NCI-H2029 treated with DMSO at 0.1 percent for 48 hours (cell line): ENCODE measurements at places on chromosomes 1 and 21.
A peak's percentile ranks its signal among the peaks of the same experiment; 100 is the strongest.

GRCh38 chr1:175353066-175353465 is 160.5 kb upstream of the KIAA0040 start:
- no peak for DNase-seq

DNA sequence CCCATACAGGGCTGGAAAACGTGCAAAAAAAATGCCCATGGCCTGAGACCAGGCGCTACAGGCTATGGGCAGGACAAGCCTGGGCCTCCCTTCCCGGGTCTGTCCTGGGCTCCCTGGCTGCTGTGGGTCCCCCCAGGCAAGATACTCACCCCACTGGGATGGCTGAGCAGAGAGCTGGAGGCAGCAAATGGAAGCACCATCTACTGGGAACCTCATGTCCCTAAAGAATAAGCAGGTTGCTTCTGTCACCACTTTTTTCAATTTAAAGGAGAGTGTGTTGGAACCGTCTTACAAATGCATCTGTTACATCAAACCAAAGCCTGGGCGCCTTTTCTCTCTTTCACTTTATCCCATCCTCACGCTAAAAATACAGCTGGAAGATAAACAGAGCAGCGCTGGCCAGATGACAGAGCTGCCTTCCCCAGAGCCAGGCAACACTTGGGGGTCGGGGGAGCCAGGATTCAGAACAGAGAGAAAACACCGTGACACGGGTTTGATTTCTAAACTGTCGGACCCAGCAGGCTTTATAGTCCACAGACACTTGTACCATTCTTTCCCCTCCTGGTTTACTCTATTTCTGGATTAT is 262.1 kb upstream of the VAMP3 start:
- DNase-seq = no peak

- peak; percentile 84 for DNase-seq
These were observed 14.9 kb downstream of the PDIK1L start for GRCh38 chr1:26126321-26127084.

DNA sequence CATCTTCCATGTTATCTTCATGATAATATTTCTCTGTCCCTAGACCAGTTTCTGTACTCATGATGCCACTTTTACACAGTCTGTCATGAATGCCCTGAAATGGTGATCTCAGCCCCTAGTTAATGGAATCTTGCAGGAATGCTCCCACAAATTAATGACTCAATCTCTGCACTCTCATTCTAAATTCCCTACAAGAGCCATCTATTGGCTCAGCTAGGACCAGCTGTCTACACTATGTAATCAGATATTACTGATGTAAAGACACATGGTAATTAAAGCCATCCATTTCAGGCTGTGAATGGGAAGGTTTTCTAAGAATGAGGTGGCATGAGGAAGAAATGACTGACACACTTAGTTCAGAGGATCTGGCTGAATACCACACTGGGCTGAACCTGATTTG is 199.1 kb upstream of the KCND3 start:
- DNase-seq = no peak

DNA sequence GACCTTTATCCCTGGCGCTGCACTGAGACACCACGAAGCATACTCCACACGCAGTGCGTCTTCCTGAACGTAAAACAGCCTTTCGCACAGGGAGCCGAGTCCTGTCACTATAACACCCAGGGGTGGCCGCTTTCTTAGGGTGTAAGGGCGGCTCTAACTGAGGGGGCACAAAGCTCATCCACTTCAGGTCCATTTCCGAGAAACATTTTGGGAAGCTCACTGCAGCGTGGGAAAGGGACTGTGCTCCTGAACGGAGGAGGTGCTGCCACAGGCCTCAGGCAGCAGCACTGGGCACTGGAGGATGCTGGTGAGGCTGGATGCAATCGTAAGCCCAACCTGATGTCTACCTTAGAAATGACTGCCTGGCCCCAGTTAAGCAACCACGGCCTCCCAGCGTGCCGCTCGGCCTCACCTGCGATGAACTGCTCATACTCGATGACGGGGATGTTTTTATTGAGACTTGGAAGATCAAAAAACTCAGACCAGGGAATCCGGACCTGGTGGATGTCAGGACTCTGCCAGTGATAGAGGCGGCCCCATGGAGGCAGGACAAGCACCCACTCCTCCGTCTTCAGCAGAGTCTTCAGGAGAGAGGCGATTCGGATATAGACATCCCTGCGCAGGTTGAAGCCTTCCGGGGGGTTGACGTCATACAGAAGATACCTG is 2.3 kb downstream of the POFUT2 start:
- no peak for DNase-seq

DNA sequence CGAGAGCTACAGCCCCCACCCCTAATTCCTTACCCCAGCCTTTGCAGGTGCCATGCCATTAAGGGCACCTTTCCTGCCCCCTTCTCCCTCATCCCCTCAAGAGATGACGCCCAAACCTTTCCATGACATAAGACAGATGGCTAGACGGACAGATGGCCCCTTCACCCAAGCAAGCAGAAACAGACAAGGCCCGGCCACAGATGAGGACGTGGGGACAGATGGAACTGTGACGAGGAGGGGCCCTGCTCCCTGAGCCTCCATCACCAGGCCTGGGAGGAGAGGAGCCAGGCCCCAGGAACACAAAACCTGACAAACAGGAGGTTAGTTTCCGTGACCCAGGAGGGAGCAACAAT is 24.7 kb upstream of the PEF1 start:
- no peak for DNase-seq

DNA sequence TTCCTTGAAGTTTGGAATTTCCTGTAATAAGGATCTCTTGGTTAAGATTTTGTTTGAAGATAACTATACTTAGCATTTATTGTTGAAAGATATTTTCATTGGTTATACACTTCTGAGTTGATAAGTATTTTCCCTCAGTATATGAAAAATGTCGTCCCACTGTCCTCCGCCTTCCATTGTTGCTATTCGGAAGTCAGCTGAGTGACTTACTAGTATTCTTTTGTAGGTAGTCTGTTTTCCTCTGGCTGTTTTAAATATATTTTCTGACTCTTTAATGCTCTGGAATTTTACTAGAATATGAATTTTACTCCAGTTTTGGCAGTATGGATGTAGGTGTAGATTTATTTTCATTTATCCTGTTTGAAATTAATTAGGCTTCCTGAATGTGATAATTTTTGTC is 498.7 kb upstream of the NFIA start:
- no peak for DNase-seq

- no peak for DNase-seq
These were observed 142.8 kb upstream of the VAMP3 start for GRCh38 chr1:7628273-7628672.

DNA sequence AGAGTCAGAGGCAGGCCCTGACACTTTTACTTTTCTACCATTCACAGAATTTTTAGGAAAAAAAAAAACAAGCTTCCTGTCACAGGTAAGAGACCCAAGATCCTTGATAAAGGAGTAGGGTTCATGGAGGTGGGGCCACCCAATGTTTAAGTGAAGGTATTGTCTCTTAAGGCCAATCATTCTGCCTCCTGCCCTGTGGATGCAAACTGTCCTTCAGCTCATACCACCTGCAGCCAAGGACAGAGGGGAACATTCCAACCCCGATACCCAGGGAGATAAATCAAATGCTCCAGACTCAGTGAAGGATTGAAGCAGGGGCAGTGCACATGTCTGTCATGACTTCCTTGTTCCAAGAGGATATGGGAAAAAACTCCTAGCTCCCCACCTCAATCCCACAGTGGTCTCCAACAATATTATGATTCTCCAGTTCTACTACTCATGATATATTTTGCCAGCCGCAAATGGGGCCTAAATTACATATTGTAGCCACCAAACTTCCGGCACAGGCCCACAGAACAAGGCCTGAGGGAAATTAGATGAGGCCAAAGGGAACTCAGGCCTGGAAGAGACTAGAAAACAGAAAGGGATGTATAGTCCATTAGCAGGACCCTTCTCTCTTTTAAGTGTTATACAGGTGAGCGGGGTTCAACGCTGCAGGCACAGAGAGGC is 59.5 kb downstream of the TRABD2B start:
- DNase-seq = no peak

- DNase-seq = peak; percentile 33
These were observed 88.4 kb upstream of the RHOU start for GRCh38 chr1:228646717-228647522.

DNA sequence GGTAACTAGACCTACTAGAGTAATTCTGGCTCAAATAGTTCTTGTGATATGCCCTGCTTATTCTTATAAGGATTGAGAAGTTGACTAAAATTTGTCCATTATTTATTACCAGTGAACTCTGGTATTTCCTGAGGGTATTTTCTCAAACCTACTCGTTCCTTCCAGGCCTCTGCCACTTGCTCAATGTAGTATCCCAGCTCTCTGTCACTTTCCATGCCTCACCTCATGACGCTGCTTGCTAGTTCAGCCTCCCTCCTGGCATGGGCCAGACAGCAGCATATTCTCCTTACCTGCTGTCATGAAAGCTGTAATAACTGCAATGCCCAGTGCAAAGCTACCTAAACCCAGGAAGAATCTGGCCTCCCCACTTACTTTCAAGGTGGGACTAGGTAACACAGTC is 602.9 kb upstream of the ADAMTS5 start:
- no peak for DNase-seq

GRCh38 chr1:8096105-8097011 is 70.2 kb upstream of the ERRFI1 start:
- DNase-seq = no peak

GRCh38 chr1:99546432-99547416 is 99.2 kb upstream of the PALMD start:
- DNase-seq = peak; percentile 8

DNA sequence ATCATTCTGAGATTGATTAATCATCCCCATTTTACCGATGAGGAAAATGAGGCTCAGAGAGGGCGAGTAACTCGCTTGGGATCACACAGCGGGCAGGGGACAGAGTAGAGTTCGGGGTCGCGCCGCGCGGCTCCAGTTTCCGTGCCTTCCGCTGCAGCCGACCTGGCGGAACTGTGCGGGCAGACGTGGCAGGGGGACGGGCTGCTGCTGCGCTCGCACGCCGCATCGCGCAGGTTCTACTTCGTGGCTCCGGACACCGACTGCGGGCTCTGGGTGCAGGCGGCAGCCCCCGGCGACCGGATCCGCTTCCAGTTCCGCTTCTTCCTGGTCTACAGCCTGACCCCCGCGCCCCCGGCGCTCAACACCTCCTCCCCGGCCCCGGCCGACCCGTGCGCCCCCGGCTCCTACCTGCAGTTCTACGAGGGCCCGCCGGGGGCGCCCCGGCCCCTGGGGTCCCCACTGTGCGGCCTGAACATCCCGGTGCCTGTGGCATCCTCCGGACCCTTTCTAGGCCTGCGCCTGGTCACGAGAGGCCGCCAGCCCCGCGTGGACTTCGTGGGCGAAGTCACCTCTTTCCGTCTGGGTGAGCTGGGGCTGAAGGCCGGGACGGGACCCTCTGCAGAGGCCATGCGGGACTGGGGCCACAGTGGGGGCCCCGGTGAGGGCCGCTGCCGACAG is 2.3 kb downstream of the LDLRAD2 start:
- no peak for DNase-seq

DNA sequence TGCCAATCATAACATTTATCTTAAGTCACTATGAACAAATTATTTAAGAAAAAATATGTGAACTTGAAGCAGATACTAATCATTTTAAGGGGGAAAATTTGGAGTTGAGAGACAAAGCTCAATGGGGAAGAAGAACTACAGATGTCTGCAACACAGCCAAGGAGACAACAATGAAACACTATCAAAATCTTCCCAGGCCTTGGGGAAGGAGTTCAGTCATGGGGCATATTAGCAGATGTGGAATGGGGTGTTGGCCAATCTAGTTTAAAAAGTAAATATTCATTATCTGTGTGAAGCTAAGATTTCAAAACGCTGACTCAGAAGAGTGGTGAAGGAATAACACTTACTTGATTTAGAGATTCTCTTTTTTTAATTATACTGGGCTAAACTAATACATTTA is 671.6 kb upstream of the ZP4 start:
- no peak for DNase-seq

- peak; percentile 12 for DNase-seq
These were observed 54.3 kb downstream of the ADARB1 start for GRCh38 chr21:45128613-45129188.

- DNase-seq = no peak
These were observed 26.8 kb upstream of the MACF1 start for GRCh38 chr1:39177706-39178105.

DNA sequence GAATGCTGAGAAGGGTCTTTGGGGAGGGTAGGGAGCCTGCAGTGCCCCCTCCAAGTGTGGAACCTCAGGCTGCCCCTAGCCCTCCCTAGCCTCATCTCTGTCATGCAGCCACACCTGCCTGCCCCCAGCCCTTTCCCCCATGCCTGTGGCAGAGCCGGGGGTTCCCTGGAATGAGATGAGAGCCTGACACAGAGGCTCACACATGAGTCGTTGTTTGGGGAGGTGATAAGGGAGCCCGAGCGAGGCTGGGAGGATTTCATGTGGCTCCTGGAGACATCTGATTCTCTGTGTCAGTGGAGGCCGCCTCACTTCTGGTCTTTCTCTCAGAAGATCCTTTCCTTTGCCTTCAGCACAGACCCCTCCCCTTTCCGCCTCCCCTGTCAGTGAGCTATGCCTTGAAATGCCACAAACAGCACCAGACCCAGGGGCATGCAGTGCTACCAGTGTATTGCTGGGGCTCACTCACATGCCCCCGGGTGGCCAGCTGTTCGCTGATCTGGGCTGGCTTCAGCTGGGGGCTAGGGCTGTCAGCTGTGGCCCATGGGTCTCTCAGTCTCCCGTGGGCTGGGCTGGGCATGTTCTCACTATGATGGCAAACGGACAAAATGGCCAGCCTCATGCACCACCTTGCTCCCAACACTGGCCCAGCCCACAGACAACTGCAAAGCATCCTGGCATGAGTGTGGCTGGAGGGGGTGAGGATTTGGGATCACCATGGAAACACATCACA is 102.6 kb downstream of the AJAP1 start:
- no peak for DNase-seq

GRCh38 chr1:3504151-3504821 is 49.8 kb downstream of the ARHGEF16 start:
- no peak for DNase-seq

DNA sequence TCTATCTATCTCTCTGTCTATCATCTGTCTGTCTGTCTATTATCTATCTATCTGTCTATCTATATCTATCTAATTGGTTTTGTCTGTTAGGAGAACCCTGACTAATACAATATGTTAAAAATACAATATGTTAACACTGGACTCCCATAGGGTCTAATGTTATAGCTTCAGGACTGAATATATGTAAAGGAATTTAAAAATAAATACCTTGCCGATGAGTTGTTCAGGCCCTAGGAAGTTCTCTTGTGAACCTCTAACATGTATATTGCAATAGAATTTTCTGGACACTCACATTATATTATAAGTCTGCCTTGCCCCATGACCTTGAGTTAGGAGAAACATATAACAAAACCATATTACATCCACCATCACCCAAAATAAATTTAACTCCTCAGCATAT is 900.6 kb downstream of the NCAM2 start:
- no peak for DNase-seq
